ENCODE measurements at places on chromosomes 2 and 18.

DNA sequence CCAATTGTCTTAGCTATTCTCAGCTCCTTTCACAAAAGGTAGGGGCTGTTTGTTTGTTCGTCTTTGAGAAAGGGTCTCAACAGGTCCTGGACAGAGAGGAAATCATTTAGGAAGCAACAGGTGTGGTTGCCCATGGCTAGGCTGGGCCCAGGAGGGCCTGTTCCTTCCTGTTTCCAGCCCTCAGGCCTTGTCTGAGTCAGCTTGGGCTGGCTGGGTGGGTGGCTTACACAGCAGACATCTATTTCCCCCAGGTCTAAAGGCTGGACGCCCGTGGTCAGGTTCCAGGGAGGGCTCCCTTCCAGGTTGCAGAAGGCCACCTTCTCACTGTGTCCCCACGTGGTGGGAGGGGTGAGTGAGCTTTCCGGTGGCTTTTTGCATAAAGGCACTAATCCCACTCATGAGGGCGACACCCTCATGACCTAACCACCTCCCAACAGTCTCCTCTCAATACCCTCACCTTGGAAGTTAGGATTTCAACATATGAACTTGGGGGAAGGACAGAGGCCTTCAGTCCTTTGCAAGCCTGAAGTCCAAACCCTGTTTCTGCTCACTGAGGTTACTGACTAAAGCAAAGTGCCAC is 45.5 kb downstream of the ARHGEF4 start:
- DNase-seq: no peak

DNA sequence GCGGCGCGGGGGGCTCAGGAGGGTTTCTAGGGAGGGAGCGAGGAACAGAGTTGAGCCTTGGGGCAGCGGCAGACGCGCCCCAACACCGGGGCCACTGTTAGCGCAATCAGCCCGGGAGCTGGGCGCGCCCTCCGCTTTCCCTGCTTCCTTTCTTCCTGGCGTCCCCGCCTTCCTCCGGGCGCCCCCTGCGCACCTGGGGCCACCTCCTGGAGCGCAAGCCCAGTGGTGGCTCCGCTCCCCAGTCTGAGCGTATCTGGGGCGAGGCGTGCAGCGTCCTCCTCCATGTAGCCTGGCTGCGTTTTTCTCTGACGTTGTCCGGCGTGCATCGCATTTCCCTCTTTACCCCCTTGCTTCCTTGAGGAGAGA is 5.2 kb downstream of the PROC start:
- DNase-seq: no peak

GRCh38 chr2:28640908-28641300 is 110.7 kb upstream of the PPP1CB start:
- no peak for DNase-seq

GRCh38 chr2:7004636-7005035 is 87.4 kb downstream of the RNF144A start:
- DNase-seq: no peak

DNA sequence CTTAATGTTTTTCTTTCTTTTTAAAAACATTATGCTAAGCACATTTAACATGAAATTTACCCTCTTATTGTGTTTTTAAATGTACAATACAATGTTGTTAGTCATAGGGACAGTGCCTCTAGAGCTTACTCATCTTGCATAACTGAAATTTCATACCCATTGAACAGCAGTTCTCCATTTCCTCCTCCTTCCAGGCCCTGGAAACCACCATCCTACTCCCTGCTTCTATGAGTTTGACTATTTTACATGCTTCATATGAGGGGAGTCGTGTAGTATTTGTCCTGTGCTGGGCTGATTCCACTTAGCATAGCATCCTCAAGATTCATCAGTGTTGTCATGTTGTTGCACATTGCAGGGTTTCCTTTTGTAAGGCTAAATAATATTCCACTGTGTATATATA is 92.6 kb downstream of the SPATS2L start:
- no peak for DNase-seq

GRCh38 chr2:216554286-216554685 is 55.6 kb downstream of the RPL37A start:
- DNase-seq: no peak

Data from activated CD4-positive, alpha-beta memory T cell treated with anti-CD3 and anti-CD28 coated beads for 36 hours (primary cell).